ENCODE measurements at places on chromosomes 7 and 10.

- no peak for DNase-seq
Observed at GRCh38 chr7:53812135-53812534, 730.0 kb upstream of the VSTM2A start.

GRCh38 chr7:154296443-154296842, 244.2 kb downstream of the DPP6 start:
- DNase-seq, result no peak

GRCh38 chr7:11327633-11328032, 354.0 kb downstream of the PHF14 start:
- DNase-seq, result no peak

DNA sequence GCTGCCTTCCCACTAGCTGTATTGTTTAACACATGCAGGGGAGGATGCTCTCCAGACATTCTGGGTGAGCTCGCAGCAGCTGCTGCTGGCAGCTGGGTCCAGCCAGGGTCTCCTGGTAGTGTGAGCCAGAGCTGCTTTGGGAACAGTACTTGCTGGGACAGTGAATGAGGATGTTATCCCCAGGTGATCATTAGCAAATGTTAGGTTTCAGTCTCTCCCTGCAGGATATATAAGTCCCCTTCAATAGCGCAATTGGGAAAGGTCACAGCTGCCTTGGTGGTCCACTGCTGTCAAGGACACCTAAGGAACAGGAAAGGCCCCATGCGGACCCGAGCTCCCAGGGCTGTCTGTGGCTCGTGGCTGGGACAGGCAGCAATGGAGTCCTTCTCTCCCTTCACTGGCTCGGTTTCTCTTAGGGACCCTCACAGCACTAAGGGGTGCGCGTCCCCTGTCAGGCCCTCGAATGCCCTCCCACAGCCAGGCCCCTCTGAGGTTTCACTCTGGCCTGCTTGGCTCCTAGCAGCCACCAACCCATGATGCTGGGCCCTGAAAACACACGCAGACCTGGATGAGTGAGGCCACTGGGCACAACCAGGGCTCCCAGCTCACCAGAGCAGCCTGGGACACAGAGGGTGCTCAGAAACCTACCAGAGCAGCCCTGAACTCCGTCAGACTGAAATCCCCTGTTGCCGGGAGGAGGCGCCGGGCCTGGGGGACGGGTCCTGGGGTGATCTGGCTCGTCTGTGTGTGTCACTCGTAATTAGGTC, 173.0 kb upstream of the LANCL2 start:
- no peak for DNase-seq

DNA sequence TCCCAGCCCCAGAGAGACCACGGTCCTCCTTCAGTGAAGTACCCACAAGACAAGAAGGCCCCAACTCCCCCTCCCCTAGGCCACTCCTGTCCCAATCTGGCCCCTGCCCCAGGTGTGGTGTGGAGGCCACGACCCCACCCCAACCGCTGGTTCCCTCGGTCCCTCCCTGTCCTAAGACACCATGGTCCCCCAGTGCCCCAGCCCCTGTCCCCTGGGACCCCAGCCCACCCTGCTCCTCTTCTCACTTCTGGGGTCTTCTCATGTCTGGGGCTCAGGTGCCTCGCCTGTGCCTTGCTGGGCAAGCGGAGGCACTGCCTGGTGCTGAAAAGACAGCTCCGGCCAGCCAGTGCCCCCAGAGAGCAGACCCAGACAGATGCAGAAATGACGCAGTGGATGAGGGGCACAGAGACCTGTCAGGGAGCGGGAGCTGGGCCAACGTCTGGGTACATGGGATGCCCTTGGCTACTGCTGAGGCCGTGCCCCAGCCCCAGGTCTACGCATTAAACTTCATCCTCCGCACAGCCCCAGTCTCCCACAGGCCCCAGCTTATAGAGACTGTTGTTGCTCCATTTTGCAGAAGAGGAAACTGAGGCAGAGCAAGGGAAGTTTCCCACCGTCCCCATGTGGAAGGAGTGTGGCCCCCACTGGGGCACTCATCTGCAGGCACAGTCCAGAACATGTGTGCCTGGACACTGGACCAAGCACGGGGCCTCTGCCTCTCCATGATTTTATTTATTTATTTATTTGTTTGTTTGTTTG, 14.8 kb downstream of the GRIFIN start:
- no peak for DNase-seq

GRCh38 chr10:63256009-63256773, 123.1 kb downstream of the NRBF2 start:
- DNase-seq, result no peak

GRCh38 chr7:68309806-68310205, 1288.5 kb upstream of the AUTS2 start:
- no peak for DNase-seq

DNA sequence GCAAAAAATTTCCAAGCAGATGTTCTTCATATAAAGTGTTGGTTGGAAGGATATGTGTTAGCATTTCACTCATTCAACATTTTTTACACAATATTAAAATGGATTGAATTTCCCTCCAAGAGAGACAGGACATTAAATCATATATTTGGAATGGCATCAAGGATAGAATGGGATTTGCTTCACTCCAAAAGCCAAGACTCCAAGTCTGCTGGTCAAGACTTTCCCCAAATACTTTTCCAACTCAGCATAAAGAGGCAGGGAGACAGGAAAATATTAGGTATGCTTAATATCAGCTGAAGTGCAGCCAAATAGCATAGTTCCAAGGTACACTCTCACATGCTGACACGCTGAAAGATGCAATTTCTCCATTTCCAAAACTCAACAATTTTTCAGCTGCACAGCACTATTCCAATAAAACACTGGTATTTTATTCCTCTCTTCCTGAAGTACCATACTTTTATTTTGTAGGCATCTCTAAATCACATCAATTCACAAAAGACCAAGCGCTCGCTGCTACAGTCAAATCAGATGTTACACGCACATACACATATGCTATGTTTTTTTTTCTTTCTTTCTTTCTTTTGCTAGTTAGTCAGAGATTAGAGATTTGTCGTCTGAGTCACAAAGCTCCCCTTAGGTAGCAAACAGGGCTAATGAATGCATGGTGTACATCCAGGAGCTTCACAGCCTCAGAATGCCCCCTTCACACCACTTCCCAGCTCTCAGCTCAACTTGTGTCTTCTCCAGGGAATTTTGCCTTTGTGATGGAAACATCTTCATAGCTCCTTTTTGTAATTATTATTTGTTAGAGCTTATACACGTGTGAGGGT, 1033.8 kb upstream of the AUTS2 start:
- no peak for DNase-seq

DNA sequence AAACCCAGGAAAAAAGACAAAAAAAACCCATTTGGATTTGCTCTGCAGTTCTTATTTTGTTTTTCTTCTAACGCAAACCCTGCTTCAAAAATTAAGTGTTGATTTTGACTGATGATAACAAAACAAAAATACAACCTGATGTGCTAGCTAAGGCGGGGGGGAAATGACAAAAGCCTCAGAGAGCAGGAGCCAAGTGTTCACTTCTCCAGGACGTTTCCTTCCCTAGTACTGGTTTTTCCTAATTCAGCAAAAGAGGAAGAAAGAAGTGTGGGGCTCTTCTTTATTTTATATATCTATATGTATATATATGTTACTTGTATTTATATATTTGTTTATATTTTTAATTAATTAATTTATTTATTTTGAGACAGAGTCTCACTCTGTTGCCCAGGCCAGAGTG, 28.0 kb downstream of the SNX10 start:
- no peak for DNase-seq

GRCh38 chr7:144725070-144725469, 110.8 kb downstream of the TPK1 start:
- no peak for DNase-seq

DNA sequence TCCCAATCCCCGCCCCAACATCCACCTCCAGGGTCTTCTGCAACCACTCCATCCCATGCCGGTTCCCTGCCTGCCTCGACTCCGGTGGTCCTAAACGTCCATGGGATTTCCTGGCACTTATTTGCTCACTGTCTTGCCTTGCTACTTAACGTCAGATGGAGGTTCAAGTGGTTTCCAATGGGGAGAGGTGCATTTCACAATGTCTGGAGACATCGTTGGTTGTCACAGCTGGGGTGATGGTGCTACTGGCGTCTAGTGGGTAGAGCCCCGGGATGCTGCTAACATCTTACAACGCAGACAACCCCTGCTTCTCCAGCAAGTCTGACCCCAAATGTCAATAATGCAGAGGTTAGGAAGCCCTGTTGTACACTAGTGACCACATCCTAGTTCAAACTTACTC, 82.9 kb upstream of the ANLN start:
- DNase-seq, result no peak
